ENCODE measurements at places on chromosomes 3 and 15. TPM values are rescaled to one million over a fixed set of nuclear protein-coding genes. Genes with fewer than 3 reads are reported as not detected.

Gene STRIT1
- total RNA-seq, result not detected

Gene EDEM1
- 47.2 TPM for total RNA-seq

Gene NPAP1
- not detected for total RNA-seq

Gene GPR27
- total RNA-seq, result 0.12 TPM

Gene GABRB3
- total RNA-seq, result 0.85 TPM

Gene DLL4
- total RNA-seq, result not detected

Gene KCNMB3
- total RNA-seq, result 1.9 TPM

Gene SATB1
- 12.4 TPM for total RNA-seq

Gene RHCG
- total RNA-seq, result not detected

Gene NDN
- 68.5 TPM for total RNA-seq

Gene TYRO3
- 6.5 TPM for total RNA-seq

Gene VGLL3
- total RNA-seq, result 584 TPM

Gene CHRM5
- total RNA-seq, result under 0.01 TPM

Gene CILP
- 2.8 TPM for total RNA-seq

Gene NAA50
- total RNA-seq, result 198 TPM

Gene CYP1A1
- total RNA-seq, result 0.12 TPM

Gene TFRC
- total RNA-seq, result 84.5 TPM

Gene CPEB1
- 14.9 TPM for total RNA-seq

Gene DPPA2
- total RNA-seq, result not detected

Gene POPDC2
- total RNA-seq, result 0.61 TPM

Gene UNC13C
- total RNA-seq, result not detected

Gene CCR8
- not detected for total RNA-seq

Gene AADACL2
- total RNA-seq, result not detected

Gene C3orf62
- 1.6 TPM for total RNA-seq

Gene HGD
- total RNA-seq, result not detected

Gene GREM1
- 1,377 TPM for total RNA-seq

Gene VEPH1
- total RNA-seq, result 17.2 TPM

Gene SKOR1
- 0.49 TPM for total RNA-seq

Gene INKA1
- total RNA-seq, result 11.7 TPM

Gene CFAP44
- 3.0 TPM for total RNA-seq

Gene RASGRF1
- not detected for total RNA-seq

Gene THPO
- 0.12 TPM for total RNA-seq

Gene FBXO40
- total RNA-seq, result not detected

Gene LRRIQ4
- 0.16 TPM for total RNA-seq

Gene TBC1D21
- total RNA-seq, result not detected

Gene BTLA
- total RNA-seq, result not detected

Gene NUTM1
- total RNA-seq, result not detected

Gene DAZL
- total RNA-seq, result under 0.01 TPM

Gene TRPC1
- 28.9 TPM for total RNA-seq

Gene MAGI1
- total RNA-seq, result 63.4 TPM

Gene C3orf38
- total RNA-seq, result 28.9 TPM

Gene AGBL1
- not detected for total RNA-seq

Gene UCN2
- 2.6 TPM for total RNA-seq

Data from hair follicle dermal papilla cell (primary cell).